ENCODE measurements at places on chromosomes 7 and 10. TPM values are rescaled to one million over a fixed set of nuclear protein-coding genes. Genes with fewer than 3 reads are reported as not detected.

The GRM3 gene
- not detected for total RNA-seq

- DNase-seq, result no peak
Measured at GRCh38 chr7:77794000-77794399, 4.2 kb downstream of the TMEM60 start.

The WDFY4 gene
- 8.6 TPM for total RNA-seq

The GDF2 gene
- not detected for total RNA-seq

DNA sequence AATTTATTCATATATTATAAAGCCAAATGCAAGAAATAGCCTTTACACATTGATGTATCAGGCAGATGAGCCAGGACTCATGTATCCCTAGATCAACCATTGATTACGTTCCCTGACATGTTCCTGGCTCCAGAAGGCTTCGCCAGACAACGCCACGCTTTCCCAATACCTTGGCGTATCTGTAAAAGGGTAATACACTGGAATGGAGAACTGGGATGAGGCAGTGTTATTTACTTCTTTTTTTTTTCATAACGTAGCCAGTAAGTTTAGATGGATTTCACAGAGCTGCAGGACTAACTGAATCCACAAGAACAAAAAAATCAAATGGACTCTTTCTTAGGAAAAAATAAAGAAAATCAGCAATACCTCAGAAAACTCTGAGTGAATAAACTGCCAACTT is 588.1 kb upstream of the SEMA3D start:
- DNase-seq, result no peak

GRCh38 chr10:5423771-5424170 is 11.4 kb downstream of the NET1 start:
- DNase-seq, result no peak

The MEPCE gene
- total RNA-seq, result 37.0 TPM

GRCh38 chr10:101896225-101896877 is 52.8 kb upstream of the KCNIP2 start:
- no peak for DNase-seq

DNA sequence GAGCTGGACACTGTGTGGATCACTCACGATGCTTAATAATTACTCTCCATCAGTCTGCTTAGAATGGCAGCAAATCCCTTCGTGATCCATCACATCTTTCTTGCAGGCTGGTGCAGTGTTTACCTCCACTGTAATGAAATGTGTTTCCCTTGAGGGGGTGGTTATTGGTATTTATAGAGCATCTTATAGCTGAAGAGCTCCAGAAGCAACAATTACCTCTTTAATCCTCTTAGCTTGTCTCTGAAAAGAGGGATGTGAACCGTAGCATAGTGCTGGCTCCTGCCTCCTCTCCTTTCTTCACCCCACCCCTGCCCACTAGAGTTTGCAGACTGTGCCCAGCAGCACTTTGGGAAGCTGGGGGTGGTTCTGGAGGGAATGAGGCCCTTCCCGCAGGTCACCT is 132.6 kb downstream of the CAMK1D start:
- DNase-seq, result no peak

The SLC18A3 gene
- total RNA-seq, result not detected

DNA sequence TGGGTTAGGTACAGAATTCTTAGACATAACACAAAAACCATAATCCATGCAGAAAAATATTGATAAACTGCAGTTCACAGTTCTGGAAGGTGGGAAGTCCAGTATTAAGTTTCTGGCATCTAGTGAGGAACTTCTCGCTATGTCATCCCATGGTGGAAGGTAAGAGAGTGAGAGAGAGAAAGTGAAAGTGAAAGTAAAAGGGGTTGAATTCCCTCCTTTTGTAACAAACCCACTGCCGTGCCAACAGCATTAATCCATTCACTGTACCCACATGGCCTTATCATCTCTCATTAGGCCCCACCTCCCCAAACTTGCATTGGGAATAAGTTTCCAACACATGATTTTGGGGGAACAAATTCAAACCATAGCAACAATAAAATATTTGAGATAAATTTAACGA is 17.1 kb downstream of the ZNF485 start:
- DNase-seq, result no peak

- DNase-seq, result no peak
Measured at GRCh38 chr7:75656740-75657139, 82.0 kb downstream of the HIP1 start.
